ENCODE measurements at places on chromosomes 5 and 9.
A peak's percentile ranks its signal among the peaks of the same experiment; 100 is the strongest.

- DNase-seq = peak; percentile 76
These were observed 559.7 kb downstream of the ACTL7B start for GRCh38 chr9:108296056-108296455.

- no peak for DNase-seq
These were observed 171.8 kb downstream of the SEMA5A start for GRCh38 chr5:9374025-9374424.

DNA sequence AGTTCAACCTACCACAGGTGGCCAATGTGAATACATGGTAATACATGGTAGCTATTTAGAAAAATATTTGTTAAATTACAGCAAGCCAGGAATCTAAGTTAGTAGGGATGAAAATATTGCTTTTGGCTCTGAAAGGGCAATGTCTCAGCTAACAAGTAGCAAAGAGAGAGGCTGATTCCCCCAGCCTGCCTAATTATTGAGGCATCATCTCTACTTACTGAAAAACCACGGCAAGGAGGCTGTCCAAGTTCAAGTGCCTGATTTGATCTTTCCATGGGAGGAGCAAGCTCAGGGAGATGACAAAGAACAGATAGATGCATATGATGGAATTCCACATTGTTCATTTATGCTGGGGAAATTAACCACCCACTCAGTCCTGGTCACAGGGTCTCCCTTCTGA lies 28.7 kb upstream of the UBTD2 start:
- peak; percentile 31 for DNase-seq

DNA sequence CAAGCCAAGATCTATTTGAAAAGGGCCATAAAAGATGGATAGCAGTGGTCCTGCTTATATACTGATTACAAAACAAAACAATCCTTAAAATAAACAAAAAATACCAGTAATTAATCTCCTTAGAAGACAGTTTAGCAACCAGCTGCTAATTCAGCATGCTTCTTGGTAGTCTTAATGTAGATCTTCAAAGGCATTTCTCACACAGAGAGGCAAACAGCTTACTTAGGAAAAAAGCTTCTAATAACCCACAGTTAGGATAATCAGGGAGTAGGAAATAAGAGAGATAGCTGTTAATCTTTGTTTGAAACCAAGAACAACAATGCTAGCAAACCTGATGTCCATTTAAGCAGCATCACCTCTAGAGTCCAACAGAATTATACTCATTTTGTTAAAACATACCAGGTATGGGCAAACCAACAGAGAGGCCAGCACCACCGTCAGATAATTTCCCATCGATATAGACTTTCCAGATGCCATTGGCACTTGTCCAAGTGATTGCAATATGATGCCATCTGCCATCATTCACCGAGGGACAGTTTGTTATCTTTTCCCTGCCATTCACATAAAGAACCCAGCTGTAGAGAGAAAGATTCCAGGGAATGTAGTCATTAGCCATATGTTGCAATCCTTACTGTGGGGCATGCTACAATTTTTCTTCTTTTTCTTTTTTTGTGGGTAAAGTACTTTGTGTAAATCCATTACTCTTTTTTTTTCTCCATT lies 105.6 kb upstream of the TXNDC8 start:
- peak; percentile 85 for DNase-seq

- no peak for DNase-seq
These were observed 120.6 kb downstream of the LHFPL2 start for GRCh38 chr5:78527925-78528324.

- DNase-seq = peak; percentile 6
These were observed 50.6 kb downstream of the MELK start for GRCh38 chr9:36623280-36623679.

DNA sequence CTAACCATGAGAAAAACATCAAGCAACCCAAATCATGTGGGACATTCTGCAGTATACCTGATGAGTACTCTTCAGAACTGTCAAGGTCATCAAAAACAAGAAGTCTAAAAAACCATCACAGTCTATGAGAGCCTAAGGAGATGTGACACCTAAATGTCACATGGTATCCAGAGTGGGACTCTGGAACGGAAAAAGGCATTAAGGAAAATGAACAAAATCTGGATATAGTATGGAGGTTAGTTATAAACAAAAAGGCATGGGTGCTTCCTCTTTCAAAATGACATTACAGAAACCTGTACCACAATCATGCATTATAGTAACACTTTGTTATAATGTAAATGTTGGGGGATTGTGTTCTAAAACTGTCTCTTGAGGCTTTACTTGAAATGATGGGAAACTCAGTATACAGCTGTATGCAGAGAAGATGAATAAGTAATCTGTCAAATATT lies 47.4 kb downstream of the PRKACG start:
- no peak for DNase-seq

DNA sequence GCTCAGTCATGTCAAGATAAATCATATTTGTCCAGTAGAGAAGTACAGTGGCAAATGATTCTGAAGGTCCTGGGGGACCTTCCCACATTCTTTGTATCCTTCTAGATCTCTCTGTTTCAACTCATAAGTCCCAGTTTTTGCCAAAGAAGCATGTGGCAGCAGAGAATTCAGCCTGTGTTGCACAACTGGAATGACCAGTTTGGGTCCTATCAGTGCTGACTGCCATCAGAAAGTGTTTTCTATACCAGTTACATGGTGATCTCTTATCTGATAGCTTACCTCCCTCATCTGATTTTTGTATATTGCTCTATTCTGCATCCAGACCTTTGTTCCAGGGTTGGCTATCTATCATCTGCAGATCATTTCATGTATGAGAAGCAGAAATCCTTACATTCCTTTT lies 21.7 kb downstream of the GM2A start:
- DNase-seq = no peak

- peak; percentile 73 for DNase-seq
These were observed 83.9 kb downstream of the SPOCK1 start for GRCh38 chr5:137415231-137415681.

DNA sequence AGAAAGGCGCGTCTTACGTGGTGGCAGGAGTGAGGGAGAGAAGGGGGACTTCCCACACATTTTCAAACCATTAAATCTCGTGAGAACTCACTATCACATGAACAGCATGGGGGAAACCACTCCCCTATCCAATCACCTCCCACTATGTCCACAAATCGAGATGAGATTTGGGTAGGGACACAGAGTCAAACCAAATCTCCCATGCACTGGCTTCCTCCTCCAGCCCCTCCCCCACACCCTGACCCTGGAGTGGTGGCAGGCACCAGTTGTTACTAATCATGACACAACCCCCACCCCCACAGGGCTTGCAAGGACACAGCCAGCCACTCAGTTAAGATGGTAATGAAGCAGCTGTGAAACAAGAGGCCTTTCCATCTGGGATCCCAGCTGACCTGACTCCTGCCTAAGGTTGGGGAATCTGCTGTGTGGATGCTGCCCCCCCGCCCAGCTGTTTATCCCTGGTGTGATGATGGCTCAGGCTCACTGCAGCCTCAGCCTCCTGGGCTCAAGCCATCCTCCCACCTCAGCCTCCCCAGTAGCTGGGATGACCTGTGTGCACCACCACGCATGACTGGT lies 57.1 kb upstream of the FUBP3 start:
- DNase-seq = no peak

- DNase-seq = no peak
These were observed 207.5 kb downstream of the ZNF608 start for GRCh38 chr5:124538931-124539330.

DNA sequence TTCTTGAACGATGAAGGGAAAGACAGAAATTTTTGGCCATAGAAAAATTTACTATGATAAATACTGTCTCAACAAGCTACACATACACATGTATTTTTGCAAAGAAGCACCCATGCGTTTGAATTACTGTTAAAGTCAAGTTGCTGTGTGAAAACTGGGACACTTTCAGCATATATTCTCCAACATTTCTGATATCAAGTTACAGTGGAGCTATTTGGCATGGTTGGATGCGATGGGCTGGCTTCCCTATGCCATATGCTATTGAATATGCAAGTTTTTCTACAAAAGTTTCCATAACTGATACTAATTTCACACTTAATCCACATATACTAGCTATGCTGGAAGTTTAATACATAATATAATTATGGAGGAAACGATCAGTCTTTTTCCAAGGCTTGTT lies 381.4 kb downstream of the CTNND2 start:
- DNase-seq = no peak

- peak; percentile 86 for DNase-seq
These were observed 22.2 kb downstream of the BHMT start for GRCh38 chr5:79133657-79134451.

- no peak for DNase-seq
These were observed 12.1 kb downstream of the NR4A3 start for GRCh38 chr9:99833735-99834134.

- no peak for DNase-seq
These were observed 29.8 kb upstream of the MSX2 start for GRCh38 chr5:174694611-174695010.

DNA sequence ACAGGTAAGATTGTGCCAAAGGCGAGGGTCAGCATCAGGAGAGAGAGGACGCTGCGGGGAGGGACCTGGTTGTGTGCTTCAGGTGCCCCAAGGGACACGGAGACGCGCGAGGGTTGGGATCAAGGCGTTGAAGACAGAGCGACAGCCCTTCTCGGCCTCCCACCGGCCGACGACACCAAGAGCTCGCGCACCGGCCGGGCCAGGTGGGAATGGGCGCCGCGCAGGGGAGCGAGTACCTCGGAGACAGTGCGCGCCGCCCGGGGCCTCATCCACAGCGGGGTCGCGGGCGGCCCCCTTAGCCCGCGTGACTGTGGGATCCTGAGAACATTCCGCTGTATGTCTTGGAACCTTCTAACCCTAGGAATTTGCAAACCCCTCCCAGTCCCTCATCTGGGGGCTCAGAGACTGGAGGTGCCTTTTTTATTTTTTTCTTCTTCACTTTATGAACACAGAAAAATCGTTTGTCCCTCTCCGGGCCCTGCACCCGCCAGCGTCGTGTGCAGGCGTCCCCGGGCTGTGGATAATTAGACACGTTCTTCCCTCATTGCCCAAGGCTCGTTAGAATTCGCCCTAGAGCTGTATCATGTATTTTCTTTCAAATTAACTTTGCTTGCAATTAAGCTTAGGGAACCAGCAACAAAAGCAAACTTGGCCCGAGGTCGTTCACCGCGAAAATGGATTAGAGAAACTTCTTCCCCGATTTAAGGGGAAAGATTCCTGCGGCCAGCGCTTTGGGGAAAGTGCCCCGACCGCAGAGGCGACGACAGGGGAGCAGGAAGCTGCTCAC lies 4.8 kb downstream of the FOXE1 start:
- no peak for DNase-seq

GRCh38 chr9:110143485-110143884 lies 64.5 kb downstream of the C9orf152 start:
- DNase-seq = no peak

DNA sequence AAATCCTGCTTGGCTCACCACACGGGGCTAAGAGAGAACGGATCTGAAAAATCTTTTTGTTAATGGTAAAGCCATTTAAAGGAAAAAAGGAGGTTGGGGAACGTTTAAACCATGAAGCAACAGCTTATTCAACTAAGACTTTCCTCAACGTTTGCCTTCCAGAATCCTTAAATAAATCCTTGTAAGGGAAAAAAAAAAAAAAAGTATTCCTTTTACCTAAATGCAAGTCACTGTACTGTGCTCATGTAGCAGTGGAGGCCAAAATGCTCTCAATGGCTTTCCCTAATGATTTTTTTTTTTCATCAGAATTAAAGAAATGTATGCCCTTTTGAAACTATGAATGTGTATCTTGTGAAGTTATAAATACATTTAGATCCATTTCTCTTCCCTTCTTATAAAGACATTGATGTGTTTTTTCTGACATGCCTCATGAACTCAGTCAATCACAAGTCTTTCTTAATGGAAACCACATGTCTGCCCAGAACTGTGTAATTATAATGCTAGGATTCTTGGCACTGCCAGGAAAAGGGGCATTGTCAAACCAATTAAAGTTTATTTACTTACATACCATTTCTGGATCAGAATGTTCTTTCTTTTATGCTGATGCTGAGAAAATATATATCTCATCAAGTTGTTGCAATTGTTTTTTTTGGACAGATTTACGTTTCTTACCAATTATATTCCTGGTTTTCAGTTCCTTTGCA lies 107.5 kb downstream of the EBF1 start:
- peak; percentile 63 for DNase-seq

DNA sequence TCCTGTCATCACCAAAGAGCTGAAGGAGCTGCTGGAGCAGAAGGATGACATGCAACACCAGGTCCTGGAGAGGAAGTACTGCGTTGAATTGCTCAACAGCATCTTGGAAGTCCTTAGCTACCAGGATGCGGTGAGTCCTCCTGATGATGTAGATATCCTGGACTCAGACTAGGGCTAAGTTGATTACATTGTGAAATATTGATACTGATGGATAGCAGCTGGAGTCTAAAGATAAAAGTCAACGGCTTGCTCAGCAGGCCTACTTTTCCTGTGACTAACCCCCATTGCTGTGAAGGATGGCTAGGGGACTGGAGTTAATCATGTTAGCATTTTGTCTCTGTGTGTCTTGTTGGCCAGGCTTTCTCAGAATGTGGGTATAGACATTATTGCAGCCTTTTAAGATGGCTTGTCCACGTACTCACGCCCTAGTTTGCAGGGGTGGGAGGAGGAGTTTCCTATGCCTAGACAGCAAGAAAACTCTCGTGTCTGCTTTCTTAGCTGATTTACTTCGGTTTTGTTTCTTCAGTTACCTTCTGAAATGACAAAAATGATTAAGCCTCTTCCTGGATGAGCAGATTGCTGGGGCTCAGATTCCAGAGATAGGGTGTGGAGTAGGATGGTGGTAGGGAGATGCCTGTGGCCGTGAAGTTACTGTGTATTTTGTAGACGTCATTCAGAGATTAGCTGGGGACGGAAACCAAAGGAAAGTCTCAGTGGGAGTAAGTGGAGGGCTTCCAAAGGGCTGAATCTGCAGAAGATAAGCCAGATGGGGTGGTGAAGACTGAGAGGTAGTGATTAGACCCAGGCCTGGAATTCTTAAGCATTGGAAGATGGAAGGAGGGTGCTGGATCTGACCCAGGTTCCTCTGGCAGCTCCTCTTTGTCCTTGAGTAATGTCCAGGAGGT lies 166.3 kb downstream of the DOCK2 start:
- DNase-seq = peak; percentile 89

GRCh38 chr9:27110181-27110580 lies 1.2 kb downstream of the TEK start:
- no peak for DNase-seq

- no peak for DNase-seq
These were observed 7.3 kb upstream of the SPATA24 start for GRCh38 chr5:139410993-139411828.

GRCh38 chr5:137887831-137888230 lies 1.4 kb upstream of the PKD2L2 start:
- DNase-seq = no peak

DNA sequence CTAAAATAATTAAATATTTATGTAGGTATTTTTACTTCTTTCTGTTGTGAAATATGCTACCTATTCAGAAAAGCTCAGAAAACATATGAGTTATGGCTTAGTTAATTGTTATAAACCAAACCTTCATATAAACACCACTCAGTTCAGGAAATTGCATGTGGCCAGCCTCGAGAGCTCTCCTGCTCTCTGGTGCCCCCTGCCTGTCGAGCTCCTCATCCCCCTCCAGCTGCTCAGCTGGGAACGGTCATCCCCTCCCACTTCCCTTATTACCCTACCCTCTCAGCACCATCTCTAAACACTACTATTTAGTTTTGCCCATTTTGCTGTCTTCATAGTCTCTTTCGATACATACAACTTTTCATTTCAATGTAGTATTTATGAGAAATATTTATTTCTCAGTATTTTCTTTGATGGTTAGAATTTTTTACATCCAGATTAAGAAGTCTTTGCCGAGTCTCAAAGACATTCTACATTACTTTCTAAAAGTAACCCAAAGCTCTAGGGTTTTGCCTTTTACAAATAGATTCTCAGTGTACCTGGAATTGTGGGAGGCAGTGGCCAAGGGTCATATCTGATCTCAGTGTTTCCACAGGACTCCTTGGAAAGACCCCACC lies 51.2 kb upstream of the SEMA4D start:
- DNase-seq = peak; percentile 48

GRCh38 chr5:136000932-136001331 lies 27.9 kb upstream of the TGFBI start:
- DNase-seq = no peak
